Urothelium cell line (cell line): ENCODE measurements at places on chromosomes 1 and 21.

GRCh38 chr1:205182930-205183329, 28.6 kb downstream of the DSTYK start:
- no peak for DNase-seq

DNA sequence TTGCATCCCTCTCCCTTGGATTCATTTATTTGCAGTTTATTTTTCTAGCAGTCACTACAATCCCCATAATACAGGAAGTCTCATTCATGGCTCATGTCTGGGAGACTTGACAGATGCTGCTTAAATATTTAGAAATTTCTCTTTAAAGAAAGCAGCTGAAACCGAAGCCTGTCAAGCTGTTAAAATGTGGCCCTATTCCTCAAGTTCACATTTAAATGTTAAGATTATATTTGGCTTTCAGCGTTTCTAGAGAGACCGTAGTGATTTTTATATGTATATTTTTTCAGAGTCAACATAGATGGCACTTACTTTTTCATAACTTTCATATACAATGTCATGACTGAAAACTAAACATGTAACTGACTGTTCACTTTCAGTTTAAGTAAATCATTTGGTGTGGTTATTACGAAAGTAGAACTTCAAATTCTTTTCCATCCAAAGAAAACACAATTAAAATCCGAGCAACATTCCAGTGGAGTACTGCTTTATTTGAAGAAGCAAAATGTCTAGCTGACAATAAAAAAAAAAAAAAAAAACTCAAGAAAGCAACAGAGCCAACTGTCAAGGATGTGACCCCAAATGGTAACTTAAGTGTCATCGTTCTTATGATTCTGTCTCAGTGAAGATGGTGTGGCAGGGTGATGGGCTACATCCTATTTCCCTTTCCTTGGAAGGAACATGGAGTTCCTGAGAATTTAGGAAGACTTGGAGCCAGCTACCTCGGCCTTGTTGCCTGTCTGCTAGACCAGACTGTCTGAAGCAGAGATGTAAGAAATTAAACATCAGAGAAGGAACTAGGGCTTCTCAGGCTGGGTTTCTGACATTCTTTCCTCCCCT, 37.8 kb downstream of the MIS18A start:
- DNase-seq, result no peak

- no peak for DNase-seq
Observed at GRCh38 chr1:116914667-116915066, 5.0 kb downstream of the PTGFRN start.

- DNase-seq, result no peak
Observed at GRCh38 chr1:65538086-65538485, 117.6 kb downstream of the LEPR start.

DNA sequence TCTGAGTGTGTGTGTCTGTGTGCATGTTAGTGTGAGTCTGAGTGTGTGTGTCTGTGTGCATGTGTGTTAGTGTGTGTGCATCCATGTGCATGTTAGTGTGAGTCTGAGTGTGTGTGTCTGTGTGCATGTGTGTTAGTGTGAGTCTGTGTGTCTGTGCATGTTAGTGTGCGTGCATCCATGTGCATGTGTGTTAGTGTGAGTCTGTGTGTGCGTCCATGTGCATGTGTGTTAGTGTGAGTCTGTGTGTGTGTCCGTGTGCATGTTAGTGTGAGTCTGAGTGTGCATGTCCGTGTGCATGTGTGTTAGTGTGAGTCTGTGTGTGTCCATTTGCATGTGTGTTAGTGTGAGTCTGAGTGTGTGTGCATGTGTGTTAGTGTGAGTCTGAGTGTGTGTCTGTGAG, 76.6 kb upstream of the ACTRT2 start:
- no peak for DNase-seq

DNA sequence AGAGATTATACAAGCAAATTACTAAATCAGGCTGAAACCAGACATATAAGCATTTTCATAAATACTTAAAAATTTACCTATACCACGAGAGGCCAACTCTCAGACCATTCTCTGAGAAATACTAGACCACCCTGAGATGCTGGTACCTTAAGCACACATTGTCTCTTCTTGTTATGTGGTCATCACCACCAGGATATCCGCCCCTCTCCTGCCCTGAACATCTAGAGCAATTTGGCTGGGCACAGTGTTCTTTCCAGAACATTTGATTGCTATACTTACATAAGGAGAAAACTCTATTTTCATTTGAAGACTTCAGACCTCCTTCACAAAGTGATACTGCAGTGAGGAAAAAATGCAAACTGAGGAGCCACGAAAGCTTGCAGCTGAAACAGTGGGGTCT, 36.2 kb upstream of the DUSP10 start:
- no peak for DNase-seq

DNA sequence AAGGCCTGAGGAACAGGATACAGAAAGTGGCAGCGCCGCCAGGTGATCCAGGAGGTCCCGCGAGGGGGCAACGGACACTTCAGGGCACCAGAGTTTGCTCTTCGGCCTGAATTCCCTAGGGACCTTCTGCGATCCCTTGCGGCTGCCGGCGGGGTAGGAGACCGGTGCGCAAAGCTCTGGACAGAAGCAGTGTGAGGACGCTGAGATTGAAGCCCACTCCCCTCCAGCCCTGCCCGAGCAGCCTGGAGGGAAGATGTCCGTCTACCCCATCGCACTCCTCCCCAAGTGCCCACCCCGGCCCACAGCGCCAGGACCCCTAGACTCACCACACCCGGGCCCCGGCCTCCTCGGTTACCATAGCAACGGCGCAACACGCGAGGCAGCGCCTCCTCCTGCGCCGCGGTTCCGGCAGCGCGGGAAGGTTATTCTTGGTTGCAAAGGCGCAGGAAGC, at the start of gene ANKRD45:
Gene ANKRD45 (minus strand): TSS at position 361 of the 451 bp plus-strand sequence. CDS start 10,433 bp downstream, outside the sequence.
- DNase-seq, result no peak

DNA sequence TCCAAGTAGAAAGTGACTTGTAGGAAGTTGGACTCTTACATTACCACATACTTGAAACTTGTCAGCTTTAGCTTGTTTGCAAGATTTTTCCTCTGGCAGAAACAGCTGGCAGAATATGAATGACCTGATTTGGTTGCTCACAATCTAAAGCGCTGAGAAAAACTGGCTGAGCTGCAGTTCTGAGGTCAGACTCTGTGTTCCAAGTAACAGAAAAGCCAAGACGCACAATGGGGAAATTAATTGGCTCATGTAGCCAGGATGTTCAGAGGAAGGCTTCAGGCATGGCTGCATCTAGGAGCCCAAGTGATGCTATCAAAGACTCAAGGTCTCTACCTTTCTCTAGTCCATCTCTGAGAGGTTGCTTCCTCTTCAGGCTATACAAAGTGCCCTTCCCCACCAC, 27.0 kb downstream of the ALPL start:
- DNase-seq, result no peak

DNA sequence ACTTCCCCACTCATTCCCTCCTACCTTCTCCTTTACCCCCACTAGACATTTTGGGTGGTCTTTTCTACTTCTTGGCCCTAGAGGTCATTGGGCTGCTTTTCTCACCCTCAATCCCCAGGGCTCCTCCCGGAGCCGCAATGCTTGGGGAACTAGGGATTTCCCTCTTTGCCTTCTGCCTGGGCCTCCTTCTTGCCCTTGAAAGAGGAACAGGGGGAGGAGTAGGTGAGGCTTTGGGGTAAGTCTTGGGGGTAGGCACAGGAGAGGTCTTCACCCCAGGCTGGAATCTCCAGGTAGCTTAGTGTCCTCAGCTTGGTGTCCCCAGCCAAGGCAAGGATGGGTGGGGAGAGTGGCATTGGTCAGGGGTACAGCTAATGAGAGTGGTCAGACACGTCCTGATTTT, 56.2 kb upstream of the EPS8L3 start:
- DNase-seq, result peak; percentile 3
